Globus pallidus (tissue), 1 donor: ENCODE measurements at places on chromosomes 7 and 10.

GRCh38 chr7:1931256-1931950 lies 261.3 kb downstream of the ELFN1 start:
- DNase-seq, result no peak

GRCh38 chr10:4512196-4512595 lies 313.8 kb upstream of the AKR1E2 start:
- DNase-seq, result no peak

DNA sequence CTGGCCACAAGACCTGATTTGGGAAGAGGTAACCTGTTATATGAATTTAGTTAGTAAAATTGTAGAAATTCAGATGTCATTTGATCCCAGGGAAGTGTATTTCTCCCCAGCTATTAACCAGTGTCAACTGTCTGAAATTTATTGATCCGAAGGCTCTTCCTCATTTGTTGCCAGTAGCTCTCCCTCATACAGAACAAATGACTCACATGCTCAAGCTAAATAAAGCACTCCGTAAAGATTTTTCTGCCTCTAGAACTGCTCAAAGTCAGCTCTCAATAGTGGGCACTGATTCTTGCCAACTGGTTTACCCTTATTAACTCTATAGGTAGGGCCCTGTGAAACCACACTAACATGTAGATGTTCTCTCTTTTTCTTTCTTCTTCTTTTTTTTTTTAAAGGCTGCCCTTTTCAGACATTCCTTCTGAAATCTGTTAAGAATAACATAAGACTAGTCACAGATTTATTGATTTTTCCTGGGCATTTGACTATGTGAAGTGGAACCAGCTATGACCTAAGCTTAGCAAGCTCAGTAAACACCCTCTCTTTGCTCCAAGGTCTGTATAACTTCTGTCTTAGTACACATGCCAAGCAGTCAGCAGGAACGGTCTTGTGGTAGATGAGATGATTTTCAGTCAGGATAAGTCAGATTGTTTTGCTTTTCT lies 21.8 kb downstream of the RPA3 start:
- DNase-seq, result no peak

DNA sequence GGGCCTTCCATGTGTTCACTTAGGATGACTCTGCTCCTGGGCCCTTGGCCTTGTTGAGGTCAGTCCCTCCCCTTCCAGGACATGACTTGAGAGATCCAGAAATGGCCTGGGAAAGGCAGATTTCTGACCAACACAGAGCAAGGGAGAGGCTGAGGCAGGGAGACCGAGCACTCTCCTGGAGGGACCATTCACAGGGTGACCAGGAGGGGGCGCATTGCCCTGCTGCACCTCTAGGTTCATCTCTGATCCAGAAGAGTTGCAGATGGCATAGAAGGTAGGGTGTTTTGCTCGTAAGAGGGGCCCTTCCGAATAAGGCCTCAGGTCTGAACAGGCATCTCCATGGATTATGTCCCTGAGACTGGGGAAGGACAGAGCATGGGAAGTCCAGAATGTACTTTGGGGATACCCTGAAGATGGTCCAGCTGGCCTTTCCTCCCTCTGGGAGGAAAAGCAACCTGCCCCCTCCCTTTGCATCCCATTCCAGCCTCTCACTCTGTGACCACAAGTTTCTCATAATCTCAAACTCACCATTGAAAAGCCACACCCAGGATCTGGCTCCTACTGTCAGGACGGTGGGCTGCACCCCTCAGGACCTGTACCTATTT lies 6.6 kb downstream of the DMBT1 start:
- DNase-seq, result no peak

DNA sequence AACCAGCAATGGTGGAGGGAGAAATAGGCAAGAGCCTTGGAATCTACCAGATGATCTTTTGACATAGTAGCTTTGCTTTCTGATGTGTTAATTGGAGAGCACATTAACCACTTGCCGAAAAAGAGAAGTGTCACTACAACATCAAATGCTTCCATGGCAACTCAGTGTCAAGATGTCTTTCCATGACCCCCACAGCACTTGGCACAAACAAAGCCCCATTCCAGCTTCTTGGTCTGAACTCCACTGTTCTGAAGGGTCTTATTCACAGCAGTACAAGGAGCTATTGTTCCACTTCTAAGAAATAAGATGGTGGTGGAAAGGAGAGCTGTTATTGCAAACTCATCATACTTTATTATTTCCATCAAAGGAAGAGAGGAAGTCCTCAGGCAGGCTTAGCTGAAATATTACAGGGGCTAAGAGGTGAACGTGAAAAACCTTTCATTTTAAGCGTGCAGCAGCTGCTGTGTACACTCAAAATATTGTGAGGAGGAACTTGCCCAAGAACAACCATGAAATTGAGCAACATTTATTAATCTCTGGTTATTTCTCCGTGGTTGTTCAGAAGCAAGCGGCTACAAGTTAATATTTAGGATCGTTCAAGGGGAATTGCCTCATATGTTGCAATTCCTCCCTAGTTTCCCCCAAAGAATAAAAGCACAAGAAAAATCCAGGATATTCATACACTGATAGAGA lies 354.8 kb upstream of the CELF2 start:
- DNase-seq, result no peak

DNA sequence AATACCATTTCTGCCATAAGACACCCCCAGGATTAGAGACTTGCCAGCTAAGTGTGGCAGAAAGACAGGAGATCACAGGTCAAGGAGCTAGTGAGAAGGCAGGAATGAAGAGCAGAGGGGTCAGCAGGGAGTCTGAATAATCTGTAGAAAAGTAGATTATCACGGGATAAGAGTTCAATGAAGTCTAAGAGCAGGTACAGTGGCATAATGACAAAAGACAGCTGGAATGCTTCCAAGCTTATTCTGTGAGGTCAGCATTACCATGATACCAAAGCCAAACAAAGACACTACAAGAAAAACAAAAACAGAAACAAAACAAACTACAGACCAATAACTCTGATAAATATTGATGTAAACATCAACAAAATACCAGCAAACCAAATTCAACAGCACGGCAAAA lies 20.8 kb downstream of the PILRA start:
- DNase-seq, result no peak

GRCh38 chr10:91768123-91768522 lies 30.1 kb upstream of the TNKS2 start:
- DNase-seq, result no peak

GRCh38 chr7:49839863-49840645 lies 66.6 kb downstream of the VWC2 start:
- no peak for DNase-seq

- DNase-seq, result no peak
Observed at GRCh38 chr7:90461219-90461618, 8.2 kb upstream of the PTTG1IP2 start.

GRCh38 chr10:126468876-126469643 lies 80.8 kb upstream of the ADAM12 start:
- no peak for DNase-seq

- no peak for DNase-seq
Observed at GRCh38 chr10:24010436-24010970, 198.4 kb upstream of the KIAA1217 start.

DNA sequence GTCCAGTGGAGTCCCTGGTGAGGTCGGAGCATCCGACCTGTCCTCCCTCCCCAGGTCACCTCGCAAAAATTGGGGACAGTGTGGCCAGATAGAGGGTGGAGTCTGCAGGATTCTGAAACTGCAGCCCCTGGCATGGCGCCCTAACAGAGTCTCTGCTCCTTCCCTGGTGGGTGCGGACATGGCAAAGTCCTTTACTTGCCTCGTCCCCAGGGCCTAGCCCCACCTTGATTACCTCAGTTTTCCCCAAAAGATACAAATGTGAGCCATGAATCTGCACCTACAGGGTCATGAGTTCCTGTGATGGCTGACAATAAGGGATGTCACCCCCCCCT lies 47.7 kb downstream of the NPVF start:
- DNase-seq, result no peak

DNA sequence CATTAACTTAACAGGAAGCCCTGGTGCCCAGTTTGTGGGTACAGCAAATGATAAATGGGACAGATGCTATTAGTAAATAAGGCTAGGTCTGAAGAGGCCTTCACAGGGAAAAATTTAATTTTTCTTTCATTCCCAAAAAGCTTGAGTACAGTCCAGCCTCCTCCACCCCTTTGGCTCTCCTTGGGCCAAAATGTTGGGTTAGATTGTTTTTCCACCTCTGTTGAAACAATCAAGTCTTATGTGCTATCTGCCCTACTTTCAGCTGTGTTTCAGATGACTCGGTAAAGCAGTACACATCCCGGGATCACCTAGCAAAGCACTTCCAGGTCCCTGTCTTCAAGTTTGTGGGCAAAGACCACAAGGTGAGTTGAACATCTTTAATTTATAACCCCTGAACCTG lies 24.3 kb downstream of the PLA2G12B start:
- no peak for DNase-seq

DNA sequence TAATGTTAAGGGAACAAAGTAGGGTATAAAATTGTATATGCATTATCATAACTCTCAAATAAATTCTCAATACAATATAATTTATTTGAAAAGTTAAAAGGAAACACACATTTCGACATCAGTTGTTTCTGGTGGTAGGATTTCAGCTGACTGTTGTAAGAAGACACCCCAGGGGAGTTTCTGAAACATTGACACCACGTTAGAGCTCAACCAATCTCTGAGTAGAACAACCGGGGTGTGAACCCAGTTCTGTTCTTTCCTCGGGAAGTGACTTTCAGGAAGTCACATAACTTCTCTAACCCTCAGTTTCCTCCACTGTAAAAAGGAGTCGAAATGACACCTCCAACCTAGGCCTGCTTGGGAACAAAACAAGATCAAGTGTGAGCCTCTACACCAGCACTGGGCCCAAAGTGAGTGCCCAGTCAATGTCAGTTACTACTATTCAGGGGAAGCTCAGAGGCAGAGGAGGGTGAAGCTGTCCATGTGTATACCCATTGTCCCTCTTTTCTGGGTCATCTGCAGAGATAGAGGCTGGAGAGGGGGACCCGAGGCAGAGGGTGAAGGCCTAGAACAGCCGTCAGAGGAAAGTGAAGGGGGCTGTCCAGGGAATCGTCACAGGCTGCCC lies 67.1 kb downstream of the AOAH start:
- no peak for DNase-seq

- no peak for DNase-seq
Observed at GRCh38 chr10:2145926-2146478, 408.7 kb upstream of the ADARB2 start.

- no peak for DNase-seq
Observed at GRCh38 chr7:1707756-1708595, 37.9 kb downstream of the ELFN1 start.

DNA sequence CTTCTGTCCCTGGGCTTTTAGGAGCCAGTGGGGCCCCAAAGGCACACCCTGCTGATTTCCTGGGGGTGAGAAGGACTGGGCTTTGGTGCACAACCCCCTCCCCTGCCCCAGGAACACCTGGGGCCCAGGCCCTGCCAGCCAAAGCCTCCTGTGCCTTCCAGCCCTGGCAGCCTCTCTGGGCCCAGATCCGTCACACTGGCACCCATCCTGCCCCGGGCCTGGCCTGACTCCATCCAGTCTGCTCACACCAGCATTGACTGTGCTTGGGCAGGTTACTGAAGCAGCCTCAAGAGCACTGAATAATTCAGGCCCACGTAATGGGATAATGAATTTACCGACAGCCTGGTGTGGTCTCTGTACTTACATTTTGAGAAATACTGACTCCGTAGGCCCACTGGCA lies 12.0 kb upstream of the COMTD1 start:
- DNase-seq, result no peak

- DNase-seq, result peak; percentile 3
Observed at GRCh38 chr10:30155401-30155800, 96.0 kb upstream of the JCAD start.

DNA sequence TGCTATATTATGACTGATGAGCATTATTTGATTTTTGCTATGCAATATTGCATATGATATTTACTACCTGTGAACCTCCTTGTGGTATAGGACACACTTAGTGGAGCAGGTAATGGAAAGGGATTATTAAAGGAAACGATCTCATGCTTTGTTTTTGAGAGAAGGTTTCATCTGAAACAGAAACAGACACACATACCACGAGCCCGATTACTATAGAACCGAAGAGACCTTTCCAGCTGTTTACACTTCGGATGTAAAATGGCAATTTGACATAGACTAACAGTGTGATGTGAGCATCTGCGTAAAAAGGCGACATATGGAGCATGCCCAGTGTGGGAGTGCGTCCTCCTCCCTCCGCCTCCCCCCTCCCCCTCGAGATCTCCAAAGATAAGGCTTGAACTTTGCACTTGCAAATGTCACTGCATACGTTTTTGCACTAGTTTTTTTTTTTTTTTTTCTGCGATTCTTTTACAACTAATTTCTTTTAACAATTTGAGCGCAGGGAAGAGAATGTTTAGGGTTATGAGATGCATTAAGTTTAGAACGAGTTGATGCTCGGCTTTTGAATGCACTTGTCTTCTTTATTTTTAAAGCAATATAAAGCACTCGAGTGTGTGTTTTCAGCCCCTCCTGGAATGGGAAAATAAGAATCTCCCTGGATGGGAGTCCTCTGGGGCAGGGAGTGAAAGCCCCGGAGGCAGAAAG lies 251.0 kb downstream of the NSUN6 start:
- DNase-seq, result peak; percentile 16

DNA sequence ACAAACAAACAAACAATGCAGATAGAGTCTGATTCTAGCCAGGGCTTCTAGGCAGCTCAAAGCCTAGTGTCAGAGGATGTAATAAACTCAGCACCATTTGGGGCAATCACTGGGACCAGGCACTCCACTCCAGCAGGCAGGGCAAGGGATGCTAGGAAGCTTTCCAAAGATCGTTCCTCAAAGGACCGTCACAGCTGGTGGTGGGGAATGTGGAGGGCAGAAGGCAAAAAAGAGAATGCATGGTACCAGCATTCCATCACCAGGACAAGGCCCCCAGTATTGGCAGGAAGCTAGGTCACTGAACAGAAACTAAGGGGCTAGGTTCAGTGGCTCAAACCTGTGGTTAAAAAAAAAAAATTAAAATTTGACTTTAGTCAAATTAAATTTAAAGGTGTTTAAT lies 94.2 kb downstream of the CUL2 start:
- no peak for DNase-seq

GRCh38 chr10:126045861-126046260 lies 149.5 kb downstream of the FANK1 start:
- no peak for DNase-seq

DNA sequence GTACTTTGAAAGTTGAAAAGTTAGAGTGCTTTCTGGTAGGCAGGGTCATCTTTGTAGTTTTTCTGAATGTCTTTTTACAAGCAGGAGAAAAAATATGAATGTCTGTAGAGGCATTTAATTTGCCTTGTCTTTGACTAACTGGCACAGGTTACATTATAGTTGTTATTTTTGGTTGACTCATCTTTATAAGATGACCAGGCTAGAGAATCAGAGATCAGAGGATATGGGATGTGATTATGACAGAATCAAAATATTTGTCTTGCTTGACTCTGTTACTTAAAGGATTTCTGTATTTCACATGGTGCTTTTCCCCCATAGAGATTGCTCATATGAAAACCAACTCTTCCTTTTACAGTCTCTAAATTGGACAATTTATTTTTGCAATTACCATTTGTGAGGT lies 2.4 kb downstream of the ZMYND11 start:
- no peak for DNase-seq

- DNase-seq, result peak; percentile 82
Observed at GRCh38 chr7:130896898-130897514, 163.0 kb upstream of the KLF14 start.

DNA sequence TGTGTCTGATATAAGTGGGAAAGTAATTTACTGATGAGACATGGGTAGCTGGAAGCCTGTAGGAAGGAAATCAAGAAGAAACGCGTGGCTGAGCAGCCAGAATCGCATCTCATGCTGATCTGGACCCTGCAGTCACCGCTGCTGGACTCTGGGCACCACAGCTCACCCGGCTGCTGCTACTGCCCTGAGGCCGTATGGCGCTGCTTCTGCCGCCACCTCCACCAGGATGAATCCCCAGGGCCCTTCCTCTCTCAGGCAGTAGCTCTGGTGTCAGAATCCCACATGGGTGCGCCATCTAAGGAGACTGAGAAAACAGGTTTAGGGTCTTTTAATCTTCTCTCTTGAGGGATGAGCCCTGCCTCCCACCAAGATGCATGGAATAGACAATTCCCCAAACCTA lies 70.3 kb upstream of the AGK start:
- DNase-seq, result no peak
